ENCODE measurements at places on chromosomes 1 and 21.

- DNase-seq = no peak
These were observed 5.2 kb upstream of the VSIG8 start for GRCh38 chr1:159867664-159868026.

GRCh38 chr1:14371771-14372497 is 226.6 kb upstream of the KAZN start:
- no peak for DNase-seq

DNA sequence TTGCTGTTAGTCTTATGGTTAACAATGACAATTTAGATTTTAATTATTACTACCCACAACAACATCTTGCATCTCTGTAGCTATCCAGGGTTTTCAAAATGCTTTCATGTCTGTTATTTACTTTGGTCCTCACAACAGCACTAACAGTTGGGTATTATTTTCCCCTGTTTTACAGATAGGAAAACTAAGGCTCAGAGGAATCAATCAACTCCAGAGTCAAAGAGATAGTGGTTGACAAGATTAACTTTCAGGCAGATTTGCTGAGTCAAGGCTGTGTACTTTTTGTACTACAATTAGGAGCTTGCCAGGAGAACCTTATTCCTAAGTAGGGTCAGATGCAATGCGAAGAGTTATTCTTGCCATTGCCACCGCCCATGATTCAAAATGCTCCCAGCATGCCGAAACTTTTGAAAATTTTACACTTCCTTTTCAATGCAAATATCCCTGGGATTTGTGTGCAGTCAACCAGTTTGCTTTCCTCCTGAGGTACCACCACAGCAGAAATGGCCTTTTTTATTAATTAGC is 49.4 kb upstream of the ROR1 start:
- no peak for DNase-seq

DNA sequence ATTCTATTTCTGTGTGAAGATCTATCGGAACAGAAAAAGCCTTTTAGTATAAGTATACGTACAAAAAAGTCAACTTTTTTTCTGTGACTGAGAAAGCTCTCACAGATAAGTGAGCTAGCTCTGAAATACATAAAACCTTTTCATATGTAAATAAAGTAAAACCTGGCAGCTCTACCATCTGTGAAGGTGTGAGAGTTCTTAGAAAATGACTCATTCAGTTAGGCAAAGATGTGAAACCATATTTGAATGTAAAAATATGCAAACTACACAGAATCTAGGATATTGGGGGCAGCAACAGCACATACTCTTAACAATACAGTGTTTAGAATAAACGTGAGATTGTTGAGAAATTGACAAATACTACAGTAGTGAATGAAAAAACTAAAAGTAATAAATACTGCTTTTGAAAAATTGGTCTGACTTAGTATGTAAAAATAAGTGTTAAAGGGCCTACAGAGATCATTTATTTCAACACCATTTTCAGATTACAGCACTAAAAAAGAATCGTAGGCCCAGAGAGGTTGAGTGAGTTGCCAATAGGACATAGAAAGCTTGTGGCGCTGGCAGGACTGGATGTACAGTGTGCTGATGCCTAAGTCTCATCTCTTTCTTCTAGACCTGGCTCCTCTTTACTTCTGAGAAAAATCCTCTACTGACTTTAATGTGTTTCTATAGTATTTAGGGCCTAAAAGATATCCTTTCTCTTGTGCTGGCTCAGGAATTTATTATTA is 19.8 kb downstream of the ATP6V1G3 start:
- peak; percentile 71 for DNase-seq

DNA sequence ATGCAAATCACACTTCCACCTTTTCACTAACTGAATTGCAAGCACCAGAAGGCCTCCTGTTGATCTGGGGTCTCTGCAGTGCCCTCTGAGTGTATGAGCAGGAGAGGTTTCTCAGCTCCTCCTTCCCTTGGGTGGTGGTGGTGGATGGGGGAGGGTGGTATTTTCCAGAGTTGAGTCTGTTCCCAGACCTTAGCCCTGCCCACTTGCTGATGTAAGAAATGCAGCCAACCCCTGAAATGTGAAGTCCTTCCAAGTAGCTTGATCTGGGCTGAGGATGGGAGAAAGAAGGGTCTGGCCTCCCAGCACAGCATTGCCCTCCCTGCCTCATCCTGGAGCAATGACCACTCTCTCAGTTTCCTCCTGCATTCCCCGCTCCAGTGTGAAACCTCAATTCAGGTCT is 6.3 kb upstream of the FOXD2 start:
- peak; percentile 51 for DNase-seq

DNA sequence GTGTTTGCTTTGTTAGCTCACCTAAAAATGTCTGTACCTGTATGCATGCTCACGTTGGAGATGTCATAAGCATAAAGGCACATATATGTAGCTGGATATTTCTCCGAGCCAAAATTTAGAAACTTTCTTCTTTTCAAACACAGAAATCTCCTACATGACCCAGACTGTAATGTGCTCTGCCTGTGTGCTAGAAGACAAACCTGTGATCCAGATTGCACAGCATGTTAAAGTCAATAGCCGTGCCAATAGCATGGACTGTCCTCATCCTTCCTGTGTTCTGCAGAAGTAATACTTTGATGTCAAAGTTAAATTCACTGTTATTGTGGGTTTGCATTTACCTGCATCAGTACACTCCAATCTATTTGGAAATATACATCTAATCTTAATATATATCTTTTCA is 346.2 kb upstream of the ZRANB2 start:
- DNase-seq = no peak

DNA sequence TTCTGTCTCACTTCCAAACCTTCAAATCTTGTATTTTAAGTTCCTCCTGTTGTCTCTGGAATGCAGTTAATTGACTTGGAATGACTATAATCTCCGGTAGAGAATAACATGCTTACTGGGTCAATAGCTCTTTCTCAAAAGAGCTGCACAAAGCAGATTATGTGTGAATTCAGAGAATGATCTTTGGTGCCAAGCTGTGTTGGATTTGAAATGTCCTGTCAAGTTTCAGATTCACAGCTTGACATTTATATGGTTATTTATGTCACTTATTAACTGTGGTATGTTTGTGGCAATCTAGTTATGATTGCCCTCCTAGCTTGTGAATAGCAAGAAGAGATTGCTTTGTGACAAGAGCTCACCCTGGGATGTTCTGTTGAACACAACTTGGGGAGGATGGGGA is 128.3 kb upstream of the KCNE2 start:
- no peak for DNase-seq

DNA sequence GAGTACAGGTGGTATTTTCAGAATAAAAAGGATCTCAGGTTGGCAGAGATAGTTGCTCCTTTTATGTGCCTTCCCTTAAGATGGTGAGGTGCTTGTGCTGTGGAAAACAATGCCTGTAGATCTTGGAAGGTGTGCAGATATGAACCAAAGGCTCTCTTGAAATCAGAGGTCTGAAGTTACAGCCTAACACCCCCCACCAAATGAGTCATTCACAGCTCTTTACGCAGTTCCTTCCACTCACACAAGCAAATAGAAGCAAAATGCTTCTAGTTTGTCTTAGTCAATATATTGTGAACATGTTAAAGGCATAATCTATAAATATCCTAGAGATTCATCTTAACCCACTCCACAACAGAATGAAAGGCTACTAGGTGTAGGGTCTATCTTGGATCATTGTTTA is 128.9 kb upstream of the NR5A2 start:
- DNase-seq = no peak

GRCh38 chr1:18803151-18803791 is 56.2 kb downstream of the TAS1R2 start:
- DNase-seq = no peak

DNA sequence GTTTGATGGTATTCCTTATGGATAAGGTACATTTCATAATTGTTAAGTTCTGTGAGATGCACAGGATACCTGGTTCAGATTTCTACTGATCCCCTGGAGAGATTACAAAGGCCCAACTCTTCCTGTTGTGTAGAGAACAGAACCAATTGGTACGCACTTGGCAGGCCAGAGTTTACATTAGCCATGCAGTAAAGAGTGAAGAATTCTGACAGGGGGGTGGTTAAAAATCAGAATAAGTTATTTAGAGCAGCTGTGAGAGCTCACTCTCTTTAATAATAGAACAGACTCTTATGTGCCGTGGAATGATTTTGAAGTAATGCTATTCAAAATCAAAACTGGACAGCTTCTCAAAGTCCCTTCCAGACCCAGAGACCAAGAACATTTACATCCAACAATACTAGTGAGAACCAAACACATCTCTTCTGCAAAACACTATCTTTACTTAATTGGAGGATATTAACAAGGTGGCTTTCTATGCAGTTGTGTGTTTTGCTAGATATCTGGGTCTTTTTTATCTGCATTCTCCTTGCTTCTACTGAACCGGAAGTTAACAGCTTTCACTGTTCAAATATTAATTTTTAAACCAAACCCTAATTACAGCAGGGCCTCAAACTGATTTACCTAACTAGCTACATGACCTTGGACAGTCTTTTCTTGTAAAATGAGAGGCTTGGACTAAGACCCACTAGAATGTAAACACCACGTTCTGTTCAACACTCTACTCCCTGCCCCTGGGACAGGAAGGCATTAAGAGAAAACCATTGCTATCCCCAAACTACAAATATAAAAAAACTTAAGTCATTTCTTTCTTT is 4.0 kb downstream of the USP24 start:
- DNase-seq = no peak

DNA sequence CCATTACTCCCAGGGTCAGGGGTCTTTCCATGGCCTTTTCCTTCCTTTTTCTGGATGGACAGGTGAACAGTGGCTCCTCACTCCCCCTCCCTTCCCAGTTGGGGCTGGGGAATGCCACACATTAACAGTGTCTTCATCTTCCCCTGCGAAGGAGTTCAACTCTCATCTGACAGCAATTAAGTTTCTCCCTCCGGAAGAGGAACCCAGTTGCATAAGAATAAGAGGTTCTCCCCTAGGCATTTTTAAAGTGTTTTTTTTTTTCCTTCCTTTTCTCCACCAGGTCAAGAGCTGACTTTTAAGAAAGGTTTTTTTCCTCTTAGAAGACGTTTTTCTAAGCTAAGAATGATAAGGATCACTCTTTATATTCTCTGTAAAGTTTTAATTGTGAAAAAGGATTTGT is 42.3 kb upstream of the FASLG start:
- no peak for DNase-seq

DNA sequence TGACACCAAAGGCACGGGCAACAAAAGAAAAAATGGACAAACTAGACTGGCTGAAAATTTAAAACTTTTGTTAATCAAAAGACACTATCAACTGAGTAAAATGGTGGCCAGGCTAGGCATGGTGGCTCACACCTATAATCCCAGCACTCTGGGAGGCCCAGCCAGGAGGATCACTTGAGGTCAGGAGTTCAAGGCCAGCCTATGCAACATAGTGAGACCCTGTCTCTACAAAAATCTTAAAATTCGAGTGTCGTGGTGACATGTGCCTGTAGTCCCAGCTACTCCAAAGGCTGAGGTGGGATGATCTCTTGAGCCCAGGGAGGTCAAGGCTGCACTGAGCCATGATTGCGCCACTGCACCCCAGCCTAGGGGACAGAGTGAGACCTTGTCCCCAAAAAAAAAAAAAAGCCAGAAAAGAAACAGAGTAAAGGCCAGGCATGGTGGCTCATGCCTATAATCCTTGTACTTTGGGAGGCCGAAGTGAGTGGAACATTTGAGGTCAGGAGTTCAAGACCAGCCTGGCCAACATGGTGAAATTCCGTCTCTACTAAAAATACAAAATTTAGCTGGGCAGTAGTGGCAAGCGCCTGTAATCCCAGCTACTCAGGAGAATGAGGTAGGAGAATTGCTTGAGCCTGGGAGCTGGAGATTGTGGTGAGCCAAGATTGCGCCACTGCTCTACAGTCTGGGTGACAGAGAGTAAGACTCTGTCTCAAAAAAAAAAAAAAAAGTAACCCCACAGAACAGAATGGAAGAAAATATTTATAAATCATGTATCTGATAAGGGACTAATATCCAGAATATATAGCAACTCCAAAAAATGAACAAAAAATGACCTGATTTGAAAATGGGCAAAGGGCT is 8.0 kb downstream of the TUT4 start:
- no peak for DNase-seq

Data from activated CD4-positive, alpha-beta T cell treated with anti-CD3 and anti-CD28 coated beads, Interleukin-10, Interleukin-2, amounts not matched to agents 100 ng/mL and 50 ng/mL, durations not matched to agents 16 hours and 8 hours (primary cell).